CD4-positive, alpha-beta T cell treated with Interleukin-17A for 1 hour (primary cell): ENCODE measurements at places on chromosomes 3 and 15.

DNA sequence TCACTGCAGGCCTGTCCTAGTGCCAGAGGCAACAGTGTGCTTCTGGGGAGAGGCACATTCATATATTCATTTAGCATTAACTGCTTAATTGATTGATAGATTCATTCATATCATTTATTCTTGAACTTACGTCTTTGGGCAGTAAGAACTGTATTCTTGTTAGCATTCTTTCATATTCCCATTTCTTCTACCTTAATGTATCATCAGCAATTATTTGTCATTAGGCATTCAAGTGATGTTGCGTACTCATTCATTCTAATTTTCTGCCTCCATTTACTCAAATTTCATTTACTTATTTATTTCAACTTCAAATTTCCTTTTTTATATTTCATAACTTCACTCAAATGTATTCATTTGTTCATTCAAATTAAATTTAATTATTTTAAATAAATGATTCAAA is 31.5 kb upstream of the CCR4 start:
- DNase-seq: no peak

DNA sequence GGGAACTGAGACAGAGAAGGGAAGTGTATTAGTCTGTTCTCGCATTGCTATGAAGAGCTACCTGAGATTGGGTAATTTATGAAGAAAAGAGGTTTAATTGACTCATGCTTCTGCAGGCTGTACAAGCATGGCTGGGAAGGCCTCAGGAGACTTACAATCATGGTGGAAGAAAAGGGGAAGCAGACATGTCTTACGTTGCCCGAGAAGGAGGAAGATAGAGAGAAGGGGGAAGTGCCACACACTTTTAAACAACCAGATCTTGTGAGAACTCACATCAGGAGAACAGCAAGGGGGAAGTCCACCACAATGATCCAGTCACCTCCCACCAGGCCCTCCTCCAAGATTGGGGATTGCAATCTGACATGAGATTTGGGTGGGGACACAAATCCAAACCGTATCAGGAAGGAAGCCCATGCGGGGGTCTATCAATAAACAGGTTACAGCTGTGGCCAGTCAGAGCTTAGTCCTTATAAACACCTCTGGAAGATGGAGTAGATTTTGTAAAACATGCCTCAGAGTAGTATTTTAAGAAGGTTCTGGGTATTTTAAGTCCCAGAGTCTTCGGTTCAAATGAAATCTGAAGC is 153.9 kb downstream of the GHSR start:
- DNase-seq: no peak

- no peak for DNase-seq
These were observed 60.5 kb downstream of the VGLL4 start for GRCh38 chr3:11583235-11583634.

GRCh38 chr15:82749951-82750830 is 40.5 kb upstream of the AP3B2 start:
- peak; percentile 84 for DNase-seq

DNA sequence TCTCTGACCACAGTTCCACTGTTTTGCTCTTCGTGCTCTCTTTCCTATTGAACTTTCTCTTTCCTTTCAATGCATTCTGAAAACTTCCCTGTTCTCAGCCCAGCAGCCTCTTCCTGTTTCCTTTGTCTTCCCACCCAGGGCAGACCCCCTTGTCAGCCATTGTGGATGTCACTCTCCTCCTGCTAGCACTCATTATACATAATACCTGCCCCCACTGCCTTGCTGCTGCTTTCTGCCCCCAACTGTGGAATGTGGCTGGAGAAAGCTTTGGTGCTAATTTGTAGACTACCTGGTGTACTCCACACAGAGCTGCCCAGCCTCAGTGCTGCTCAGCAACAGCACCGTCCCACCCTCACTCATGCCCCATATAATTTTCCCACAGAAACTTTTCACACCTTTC is 80.2 kb downstream of the CHCHD6 start:
- no peak for DNase-seq

DNA sequence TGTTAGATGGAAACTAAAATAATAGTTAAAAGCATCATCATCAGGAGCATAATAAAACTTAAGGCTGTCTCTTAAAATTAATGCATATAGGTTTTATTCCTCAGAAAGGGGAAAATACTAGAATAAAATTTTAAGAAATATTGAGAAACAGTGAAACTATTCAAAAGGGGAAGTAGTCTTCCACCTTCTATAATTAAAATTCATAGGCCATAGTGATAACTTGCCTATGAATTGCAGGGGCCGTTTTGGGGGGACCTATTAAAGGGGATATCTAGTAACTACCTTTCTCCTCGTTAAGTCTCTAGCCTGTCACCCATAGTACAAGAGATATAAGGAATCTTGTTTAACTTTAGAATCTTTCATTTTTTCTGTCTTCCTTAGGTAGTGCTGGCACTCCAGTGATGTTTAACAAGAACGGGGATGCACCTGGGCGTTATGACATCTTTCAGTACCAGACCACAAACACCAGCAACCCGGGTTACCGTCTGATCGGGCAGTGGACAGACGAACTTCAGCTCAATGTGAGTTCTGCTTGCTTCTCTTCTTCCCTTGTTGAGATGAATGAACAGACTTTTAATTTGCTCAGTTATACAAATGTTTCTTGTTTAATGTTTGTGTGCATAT is 600.4 kb downstream of the GRM7 start:
- no peak for DNase-seq

- DNase-seq: no peak
These were observed 16.6 kb upstream of the ADIPOQ start for GRCh38 chr3:186825872-186826409.

GRCh38 chr15:76057332-76058000 is 2.3 kb upstream of the TMEM266 start:
- DNase-seq: peak; percentile 56

DNA sequence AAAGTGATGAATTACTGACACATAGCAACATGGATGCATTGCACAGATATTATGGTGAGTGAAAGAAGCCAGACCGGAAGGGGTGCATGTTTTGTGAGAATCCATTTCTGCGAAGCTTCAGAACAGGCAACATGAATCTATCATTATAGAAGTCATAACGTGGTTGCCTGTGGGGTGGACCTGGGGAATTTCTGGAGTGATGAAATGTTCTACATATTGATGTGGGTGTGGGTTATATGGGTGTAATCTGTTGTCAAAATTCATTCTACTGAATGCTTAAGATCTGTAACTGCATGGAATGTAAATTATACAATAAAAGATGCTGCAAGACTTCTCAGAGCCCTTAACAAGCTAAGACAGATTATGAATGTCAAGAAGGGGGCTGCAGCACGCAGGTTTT is 25.2 kb upstream of the TSPAN3 start:
- no peak for DNase-seq

GRCh38 chr3:127118366-127118765 is 74.6 kb upstream of the PRR23E start:
- DNase-seq: no peak

GRCh38 chr3:61663356-61664104 is 102.2 kb downstream of the PTPRG start:
- no peak for DNase-seq

- no peak for DNase-seq
These were observed 177.0 kb downstream of the RAB11A start for GRCh38 chr15:66046326-66046725.

DNA sequence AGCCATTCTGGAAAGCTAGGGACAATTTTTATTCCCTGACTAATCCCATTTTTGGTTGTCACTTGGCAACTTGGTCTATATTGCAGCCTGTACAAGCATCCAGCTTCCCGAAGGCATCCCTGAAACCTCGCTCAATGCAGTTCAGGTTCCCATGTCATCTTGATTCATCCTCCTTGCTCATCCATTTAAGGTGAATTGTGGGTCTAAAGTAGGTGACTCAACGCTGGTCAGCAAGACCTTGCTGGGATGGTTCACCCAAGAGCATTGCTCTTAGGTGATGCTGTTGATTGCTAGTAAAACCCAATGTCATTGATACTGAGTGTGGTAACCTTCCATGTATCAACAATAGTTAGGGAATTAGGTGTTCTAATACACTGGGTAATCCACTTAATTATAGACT is 13.1 kb upstream of the RAB8B start:
- DNase-seq: no peak

DNA sequence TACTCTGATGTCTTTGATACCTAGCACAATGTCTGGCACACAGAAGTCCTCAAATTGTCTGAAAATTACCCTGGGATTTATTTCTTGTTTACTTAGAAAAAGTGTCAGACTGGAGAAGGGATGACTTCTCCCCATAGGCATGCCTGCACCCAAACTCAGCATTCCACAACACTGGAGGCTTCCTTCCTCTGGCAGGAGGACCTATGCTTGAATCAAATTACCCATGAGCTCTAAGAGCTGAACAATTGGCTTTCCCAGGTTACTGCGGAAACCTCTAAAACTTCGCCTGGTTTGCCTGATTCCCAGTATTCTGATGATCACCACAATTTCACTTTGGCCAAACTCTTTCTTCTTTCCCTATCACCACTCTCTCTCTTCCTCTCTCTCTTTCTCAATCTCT is 217.4 kb downstream of the DIPK2A start:
- DNase-seq: no peak

DNA sequence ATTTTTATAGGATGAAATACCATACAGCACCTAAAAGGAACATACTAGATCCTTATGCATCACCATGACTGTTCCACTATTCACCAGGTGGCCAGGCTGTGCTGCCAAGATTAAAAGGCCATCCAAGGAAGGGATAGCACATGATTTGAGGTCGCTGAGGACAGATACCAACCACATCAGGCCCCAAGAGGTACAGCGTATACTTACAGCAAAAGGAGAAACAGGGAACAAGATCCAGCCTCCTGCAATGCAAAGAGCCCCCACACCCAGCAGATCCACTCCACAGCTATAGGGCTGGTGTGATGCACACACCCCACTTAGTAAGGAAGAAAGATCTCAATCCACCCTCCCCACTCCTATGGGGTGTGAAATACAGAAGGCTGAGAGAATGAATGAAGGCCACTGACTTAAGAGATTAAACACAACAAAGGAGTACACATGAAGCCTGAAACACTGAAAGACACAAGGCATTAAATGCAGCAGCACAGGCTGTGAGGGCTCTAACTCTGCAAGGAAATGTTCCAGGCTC is 32.0 kb upstream of the ZNF445 start:
- DNase-seq: no peak

- DNase-seq: no peak
These were observed 226.6 kb upstream of the TLE3 start for GRCh38 chr15:70324001-70324974.

DNA sequence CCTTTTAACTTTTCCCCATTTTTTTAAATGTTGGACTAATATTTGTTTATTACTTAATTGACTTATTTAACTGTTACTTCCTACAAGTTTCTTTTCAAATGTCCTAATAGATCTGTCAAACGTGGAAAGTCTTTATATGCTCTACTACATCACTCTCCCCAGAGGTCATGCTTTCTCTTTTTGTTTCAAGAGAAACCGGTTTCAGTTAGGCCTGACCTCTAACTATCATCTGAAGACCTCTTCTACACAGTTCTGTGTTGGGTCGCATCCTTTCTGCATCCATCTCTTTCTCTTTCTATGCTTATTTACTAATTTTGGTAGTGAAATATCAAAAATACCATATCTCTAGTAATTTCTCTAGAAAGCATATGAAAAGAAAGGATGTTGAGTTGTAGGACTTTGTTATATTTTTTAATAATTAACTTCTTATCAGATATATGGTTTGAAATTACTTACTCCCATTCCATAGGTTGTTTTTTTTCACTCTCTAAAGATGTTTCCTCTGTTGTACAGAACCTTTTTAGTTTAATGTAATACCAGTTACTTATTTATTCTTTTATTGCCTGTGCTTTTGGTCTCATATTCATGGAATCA is 781.2 kb upstream of the ARPP21 start:
- DNase-seq: no peak

GRCh38 chr3:157098121-157098822 is 61.7 kb downstream of the CCNL1 start:
- DNase-seq: no peak

GRCh38 chr3:120416868-120417267 is 33.9 kb downstream of the FSTL1 start:
- no peak for DNase-seq

DNA sequence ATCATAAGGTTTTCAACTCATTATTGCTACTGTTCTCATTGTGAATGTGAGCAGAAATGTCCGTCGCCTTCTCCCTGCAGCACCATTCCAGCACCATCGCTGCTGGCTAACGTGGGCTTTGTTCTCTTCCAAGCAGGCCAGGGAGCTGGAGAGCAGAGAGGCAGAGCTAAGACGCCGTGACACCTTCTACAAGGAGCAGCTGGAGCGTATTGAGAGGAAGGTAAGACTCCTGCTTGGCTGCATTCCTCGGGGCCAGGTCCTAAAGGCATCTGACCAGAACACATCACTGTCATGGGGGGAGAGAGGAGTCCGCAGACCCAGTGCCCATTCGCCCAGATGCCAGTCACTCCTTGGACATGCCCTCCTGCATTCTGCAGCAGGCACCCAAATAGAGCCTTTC is 130.4 kb upstream of the PLXNA1 start:
- no peak for DNase-seq

GRCh38 chr3:120151791-120152190 is 57.5 kb upstream of the GSK3B start:
- no peak for DNase-seq

GRCh38 chr3:179082416-179082815 is 10.8 kb upstream of the ZMAT3 start:
- DNase-seq: no peak

GRCh38 chr15:67042551-67043142 is 22.8 kb upstream of the SMAD3 start:
- DNase-seq: no peak

GRCh38 chr3:154933581-154933980 is 146.5 kb upstream of the MME start:
- DNase-seq: no peak

DNA sequence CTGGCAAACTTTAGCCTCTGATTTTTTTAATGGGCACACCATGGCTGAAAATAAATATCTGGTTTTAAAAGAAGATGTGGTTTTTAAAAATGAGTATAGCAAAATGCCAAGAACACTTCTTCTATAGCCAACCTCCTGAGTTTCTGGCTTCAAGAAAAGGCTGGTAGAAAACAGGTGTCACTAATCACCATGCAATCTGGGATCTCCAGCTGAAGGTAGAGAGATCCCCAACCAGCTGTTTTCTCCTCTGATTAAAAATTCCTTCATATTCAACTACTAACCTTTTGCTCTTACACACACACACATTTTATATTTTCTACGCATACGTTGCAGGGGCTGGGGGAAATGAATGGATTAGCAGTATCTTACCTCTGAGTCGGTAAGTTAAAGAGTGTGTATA is 279.6 kb upstream of the ROBO2 start:
- no peak for DNase-seq

GRCh38 chr3:71112576-71112975 is 471.0 kb downstream of the FOXP1 start:
- no peak for DNase-seq

DNA sequence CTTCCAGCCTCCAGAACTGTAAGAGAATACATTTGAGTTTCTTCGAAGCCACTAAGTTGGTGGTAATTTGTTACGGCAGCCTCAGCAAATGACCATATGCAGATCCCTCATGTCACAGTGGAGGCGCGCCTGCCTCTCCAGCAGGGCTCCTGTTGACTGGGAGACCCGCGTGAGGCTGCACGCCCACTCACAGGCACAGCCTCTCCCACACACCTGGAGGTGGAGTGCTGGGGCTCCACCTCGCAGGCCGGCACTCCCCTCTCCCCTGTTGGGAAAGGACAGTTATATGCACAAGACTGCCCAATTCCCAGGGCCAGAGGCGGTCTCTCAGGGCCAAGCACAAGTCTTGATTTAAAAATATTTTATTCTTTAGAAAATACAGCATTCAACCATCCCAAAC is 2.8 kb upstream of the TLR9 start:
- no peak for DNase-seq
